ENCODE measurements at places on chromosomes 6 and 20.

GRCh38 chr20:14189794-14190402 lies 147.5 kb downstream of the FLRT3 start:
- DNase-seq = no peak

- DNase-seq = no peak
These were observed 103.2 kb upstream of the PRDM1 start for GRCh38 chr6:105982761-105983540.

GRCh38 chr20:62664019-62664971 lies 22.0 kb downstream of the SLCO4A1 start:
- no peak for DNase-seq

DNA sequence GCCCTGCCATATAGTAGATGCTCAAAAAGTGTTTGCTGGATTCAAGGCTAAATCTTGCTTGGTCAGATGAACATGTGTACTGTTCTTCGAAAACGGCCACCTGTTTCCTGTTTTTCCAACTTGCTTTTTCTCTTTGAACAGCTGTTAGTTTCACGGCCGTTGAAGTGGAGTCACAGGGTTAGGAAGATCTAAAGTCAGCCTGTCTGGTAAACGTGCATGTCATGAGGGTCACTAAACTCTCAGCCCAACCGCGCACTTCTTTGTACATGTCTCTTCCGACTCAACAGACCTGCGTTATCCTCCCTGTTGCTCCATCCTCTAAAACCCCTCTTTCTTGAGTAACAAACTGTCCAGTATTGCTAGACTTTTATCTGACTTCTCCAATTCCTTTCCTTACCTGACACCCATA lies 93.2 kb upstream of the MAN1A1 start:
- no peak for DNase-seq

- DNase-seq = no peak
These were observed 34.0 kb downstream of the CD164 start for GRCh38 chr6:109348226-109348625.

- no peak for DNase-seq
These were observed 144.5 kb upstream of the ID4 start for GRCh38 chr6:19692506-19693298.

GRCh38 chr20:25460566-25461280 lies 53.2 kb downstream of the GINS1 start:
- no peak for DNase-seq

DNA sequence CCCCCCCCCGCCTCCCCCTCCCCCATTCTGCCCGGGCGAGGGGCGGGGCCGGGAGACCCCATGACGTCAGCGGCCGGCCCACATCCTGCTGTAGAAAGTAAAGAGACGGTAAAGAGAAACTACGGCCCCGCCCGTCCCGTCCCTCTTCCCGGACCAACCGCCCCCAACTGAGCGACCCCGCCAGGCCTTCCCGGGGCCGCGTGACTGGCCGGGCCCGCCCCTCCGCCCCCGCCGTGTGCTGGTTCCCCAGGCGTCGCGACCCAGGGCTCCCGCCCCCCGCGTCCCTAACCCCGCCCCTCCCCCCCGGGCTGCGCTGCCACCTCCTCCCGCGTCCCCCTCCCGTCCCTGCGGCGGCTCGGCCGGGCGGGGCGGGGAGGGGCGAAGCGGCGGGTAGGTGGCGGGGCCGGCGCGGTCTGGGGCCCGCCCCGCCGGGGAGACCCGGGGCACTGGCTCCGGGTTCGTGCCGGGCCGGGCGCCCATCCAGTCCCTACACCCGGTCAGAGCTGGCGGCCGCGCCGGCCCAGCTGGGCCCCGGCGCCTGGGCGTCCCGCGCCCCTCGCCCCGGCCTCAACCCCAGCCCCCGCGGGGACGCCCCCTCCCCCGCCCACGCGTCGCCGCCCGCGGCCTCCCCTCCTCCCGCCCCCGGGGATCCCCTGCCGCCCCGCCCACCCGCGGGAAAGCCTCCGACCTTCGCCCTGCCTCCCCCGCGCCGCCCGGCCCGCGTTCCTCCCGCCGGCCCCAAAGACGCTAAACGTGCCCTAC lies 655 bp upstream of the HIVEP1 start:
- peak; percentile 97 for DNase-seq

DNA sequence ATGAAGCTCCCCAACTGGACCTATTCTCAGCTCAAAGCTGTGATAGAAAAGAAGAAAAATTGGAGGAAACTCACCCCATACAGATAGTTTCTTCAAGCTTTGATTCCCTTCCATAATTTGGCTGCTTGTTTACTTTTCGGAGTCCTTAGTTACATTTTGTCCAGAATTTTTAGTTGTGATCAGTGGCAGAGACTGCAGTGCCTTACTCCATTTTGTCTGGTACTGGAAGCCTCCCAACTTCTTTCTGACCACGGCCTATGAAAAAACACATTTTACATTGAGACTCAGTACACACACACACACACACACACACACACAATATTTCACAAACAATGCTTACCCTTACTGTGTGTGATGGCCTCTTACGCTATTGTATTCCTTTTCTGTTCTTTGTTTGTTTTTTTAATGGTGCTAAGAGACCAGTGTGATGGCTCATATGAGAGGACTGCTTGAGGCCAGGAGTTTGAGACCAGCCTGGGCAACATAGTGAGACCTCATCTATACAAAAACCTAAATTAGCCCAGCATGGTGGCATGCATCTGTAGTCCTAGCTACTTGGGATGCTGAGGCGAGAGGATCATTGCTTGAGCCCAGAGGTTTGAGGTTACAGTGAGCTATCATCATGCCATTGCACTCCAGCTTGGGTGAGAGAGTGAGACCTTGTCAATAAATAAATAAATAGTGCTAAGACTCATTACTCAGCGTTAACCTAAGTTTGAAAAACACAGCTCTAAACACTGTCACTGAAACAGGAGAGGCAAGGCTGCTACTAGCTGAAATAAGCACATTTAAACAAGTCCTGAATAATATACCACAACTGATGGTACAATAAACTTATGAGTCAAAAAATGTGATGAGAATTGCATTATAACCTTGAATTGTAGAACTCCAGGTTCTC lies 13.8 kb upstream of the RNF8 start:
- DNase-seq = no peak

DNA sequence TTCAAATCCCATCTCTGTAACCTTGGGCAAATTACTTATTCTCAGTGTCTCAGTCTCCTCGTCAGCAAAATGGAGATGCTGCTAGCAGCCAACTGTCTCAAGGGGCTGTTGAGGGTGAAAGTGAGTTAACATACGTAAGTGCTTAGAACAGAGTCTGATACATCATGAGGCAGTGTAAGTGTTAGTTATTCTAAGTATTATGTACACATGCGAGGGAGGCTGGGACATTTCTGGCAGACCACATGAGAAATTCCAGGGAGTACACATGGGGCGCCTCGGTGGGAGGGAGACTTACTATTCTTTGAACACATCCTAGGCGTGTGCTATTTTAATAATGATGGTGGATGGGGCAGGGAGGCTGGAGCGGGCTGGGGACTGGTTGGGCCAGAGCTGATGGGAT lies 99.1 kb downstream of the DLGAP4 start:
- DNase-seq = no peak

DNA sequence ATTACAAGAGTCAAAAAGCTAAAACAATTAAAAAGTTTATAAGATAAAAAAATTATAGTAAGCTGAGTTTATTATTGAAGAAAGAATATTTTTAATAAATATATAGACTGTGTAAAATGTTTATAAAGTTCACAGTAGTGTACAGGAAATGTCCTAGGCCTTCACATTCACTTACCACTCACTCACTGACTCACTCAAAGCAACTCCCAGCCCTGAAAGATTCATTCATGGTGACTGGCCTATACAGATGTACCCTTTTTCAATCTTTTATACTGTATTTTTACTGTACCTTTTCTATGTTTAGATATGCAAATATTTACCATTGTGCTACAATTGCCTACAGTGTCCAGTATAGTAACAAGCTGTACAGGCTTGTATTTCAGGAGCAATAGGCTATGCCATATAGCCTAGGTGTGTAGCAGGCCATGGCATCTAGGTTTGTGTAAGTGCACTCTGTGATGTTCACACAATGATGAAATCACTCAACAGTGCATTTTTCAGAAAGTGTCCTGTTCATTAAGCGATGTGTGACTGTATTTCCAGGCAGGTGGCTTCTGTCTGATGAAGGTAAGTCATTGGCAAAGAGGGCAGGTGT lies 130.2 kb downstream of the BTBD3 start:
- no peak for DNase-seq

DNA sequence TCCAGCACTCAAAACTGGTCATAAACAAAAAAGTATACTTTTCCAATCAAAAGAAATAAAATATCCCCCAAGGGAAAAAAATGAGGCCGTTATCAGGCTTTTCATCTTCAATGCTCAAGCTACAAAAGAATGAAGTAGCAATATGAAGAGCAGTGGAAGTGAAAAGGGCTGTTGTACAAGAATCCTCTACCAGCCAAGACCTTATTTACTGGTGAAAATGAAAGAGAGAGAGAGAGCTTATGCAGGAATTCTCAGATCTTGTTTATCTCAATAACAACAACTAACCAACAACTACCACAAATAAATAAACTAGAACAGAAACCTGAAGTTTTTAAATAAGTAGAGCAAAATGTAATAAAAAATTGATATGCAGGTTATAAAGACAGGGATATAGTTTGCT lies 400.6 kb downstream of the HDGFL1 start:
- DNase-seq = no peak

DNA sequence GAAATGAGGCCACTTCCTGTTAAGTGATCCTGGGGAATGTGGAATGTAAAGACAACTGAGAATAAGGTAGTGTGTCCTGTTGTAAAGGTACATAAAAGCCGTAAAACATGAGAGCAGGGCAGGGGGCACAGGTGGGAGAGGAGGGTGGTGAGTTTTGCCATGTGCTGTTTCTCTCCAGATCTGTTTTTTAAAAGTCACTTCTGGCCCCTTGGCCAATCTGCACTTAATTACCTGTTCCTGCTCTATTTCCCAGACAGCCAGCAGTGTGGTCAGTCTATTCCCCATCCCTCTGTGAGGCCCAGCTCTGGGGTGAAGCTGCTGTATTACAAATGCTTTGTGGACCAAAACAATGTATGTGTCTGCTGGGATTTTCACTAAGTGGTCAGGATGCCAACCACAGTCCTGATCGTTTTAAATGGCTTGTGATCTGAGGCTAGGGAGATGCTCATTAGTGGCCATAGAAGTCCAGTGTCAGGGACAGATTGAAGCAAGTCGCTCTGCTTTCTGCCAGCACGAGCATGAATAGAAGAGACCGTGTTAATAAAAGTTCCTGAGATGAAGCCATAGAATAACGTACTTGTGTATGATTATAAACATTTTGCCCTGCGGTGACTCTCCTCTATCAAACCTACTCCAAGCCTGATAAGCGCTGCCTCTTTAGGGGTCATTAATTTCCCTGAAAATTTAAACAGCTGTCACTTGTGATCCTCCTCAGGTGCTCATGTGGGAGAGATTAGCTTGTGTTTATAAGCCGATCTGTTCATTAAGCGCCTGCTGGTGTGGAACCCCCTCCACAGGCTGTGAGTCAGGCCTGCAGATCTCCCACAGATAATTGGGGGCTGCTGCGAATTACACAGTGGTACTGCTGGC lies 111.8 kb upstream of the CENPW start:
- no peak for DNase-seq

- no peak for DNase-seq
These were observed 36.5 kb upstream of the TFAP2A start for GRCh38 chr6:10451394-10451793.

- DNase-seq = no peak
These were observed 47.4 kb upstream of the CEP162 start for GRCh38 chr6:84274856-84275255.

- no peak for DNase-seq
These were observed 14.4 kb downstream of the JARID2 start for GRCh38 chr6:15260099-15260821.

- no peak for DNase-seq
These were observed 4.1 kb downstream of the TPBG start for GRCh38 chr6:82367704-82368103.

DNA sequence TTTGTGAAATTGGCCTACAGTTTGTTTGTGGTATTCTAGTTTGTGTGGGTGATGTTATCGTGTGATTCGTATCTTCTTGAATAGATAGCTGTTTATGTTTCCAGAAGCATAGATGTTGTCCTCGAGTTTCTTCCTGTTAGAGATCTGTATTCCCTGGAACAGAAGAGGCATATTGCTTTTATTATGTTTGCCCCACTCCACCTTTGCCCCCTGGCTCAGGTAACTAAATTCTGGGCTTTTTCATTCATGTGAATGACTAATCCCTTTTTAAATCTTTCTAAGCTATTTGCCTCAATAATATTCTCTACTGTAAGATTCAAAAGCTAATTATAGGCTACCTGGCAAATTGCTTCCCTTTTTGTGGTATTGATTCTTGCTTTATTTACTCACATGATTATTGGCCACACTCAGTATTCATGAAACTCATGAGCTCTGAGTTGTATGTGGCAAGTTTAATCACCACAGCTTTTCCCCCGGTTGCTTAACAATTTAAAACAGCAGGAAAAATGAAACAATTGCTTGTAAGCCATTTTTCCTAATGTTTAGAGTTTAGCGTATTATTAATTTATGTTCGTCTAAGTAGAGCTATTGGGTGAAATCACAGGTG lies 12.6 kb downstream of the RNF217 start:
- DNase-seq = no peak

DNA sequence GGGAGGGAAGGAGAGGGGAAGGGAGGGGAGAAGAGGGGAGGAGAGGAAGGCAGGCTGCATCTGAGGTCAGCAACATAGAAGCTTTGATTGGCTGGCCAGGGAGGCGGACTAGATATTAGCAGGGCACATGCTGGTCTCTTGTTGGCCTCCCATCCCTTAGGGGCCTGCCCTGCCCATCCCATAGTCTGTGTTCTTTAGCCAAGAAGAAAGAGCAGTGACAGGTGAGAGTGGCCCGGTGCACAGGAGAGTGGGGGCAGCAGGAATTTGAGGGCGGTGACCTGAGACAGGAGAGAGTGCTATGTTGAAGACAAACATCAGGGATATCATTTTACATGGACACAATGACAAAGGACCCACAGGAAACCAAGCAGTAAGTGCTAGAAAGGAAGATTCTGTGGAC lies 413.5 kb downstream of the SYNE1 start:
- no peak for DNase-seq
